ENCODE measurements at places on chromosomes 3 and 15. TPM values are rescaled to one million over a fixed set of nuclear protein-coding genes. Genes with fewer than 3 reads are reported as not detected.

- no peak for DNase-seq
Measured at GRCh38 chr3:59772416-59773408, 722.9 kb upstream of the CFAP20DC start.

- no peak for DNase-seq
Measured at GRCh38 chr3:98962951-98963350, 61.5 kb upstream of the DCBLD2 start.

GRCh38 chr3:165181556-165181955 lies 14.6 kb downstream of the SLITRK3 start:
- DNase-seq, result no peak

DNA sequence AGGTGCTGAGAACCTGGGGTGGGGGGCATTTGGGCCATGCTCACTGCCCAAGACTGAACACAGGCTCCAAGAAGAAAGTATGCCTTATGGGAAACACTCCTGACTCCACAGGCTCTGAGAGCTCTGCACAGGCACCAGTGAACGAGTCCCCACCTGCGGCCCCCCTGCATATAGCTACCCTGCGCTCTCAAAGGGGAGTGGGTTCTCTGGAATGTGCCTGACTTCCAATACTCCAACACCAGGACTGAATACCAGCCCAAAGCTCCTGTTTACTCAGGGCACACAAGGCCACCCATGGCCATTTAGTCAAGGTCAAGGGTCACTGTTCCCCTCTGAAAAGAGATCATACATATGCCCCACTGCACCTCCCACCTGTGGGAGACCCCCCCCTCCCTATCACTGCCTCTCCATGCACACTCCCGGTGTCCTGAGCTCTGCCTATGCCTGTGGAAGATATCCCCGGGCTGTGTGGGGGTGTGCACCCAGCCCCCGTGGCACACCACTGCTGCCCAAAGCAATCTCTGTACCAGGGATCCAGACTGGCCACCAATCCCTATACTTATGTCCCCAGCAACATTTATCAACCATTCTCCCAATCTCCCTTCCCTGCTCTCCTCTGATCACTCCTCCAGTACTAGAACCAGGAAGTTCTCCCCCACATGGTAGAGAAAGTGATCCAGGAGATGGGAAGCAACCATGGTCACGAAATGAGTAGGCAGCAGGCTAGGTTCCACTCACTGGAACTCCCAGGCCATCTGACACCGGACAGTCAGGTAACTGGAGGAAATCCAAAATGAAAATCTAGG lies 1.5 kb upstream of the PLXNB1 start:
- DNase-seq, result peak; percentile 3

GRCh38 chr3:16468336-16469098 lies 45.0 kb downstream of the RFTN1 start:
- DNase-seq, result no peak

DNA sequence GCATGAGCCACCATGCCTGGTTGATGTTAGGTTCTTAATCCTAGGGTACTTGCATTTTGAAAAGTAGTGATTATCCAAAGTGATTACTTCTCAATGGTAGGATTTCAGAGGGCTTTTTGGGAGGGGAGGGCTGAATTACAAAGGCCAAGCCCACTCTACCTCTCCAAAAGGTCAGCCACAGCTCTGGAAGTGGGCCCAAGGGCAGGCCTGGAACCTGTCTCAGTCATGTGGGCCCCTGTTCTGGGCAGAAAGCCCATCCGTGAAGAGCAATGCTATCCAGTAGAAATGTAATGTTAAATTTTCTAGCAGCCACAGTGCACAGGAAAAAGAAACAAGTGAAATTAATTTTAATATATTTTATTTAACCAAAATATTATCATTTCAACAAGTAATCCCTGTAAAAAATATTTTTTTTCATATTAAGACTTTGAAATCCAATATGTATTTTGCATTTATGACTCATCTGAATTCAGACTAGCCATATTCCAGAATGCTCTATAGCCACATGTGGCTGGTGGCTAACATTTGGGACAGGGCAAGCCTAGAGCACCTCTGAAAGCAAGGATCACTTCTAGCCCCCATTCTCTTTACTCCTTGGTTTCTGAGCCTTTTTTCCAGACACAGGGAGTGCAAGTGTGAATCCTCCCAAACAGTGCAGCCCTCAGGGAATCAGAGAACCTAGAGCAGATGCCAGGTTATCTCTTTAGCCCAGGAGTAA lies 16.8 kb downstream of the RFT1 start:
- no peak for DNase-seq

DNA sequence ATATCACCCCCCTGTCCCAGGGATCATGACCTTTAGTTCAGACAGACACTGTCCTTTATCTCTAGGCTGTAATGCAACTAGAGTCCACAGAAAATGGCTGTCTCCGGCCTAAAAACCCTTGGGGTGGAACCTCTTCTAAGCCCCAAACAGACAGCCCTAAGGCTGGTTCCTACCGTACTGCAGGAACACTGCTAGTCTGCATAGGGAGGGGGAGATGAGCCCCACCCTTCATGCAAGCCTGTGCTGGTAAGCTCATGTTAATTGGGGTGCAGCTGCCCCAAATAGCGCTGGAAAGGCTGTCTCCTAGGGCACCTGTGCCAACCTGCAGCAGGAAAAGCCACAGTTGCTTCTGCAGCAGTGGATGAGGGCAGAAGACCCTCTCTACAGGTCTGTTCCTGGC lies 252.1 kb upstream of the MDFIC2 start:
- no peak for DNase-seq

SCN11A gene
- total RNA-seq, result 0.28 TPM

GRCh38 chr3:183548262-183548769 lies 7.2 kb downstream of the KLHL6 start:
- DNase-seq, result no peak

DNA sequence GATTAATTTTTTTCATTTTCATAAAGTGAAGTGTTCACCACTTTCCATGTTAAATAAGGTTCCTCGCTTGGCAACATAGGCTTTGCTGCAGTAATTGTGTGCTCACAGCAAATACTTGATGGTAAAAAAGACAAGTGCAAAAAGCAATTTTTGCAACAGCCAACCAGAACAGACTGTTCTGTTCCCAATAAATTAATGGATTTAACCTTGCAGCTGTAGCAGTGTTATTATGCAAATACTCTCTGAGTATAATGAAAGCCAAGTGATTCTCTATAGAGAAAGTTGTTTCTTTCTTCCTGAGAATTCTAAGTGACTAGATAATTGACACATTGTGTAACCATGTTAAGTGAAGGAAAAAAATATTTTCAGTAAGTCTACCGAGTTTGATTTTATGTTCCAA lies 183.7 kb upstream of the NAALADL2 start:
- no peak for DNase-seq

DNA sequence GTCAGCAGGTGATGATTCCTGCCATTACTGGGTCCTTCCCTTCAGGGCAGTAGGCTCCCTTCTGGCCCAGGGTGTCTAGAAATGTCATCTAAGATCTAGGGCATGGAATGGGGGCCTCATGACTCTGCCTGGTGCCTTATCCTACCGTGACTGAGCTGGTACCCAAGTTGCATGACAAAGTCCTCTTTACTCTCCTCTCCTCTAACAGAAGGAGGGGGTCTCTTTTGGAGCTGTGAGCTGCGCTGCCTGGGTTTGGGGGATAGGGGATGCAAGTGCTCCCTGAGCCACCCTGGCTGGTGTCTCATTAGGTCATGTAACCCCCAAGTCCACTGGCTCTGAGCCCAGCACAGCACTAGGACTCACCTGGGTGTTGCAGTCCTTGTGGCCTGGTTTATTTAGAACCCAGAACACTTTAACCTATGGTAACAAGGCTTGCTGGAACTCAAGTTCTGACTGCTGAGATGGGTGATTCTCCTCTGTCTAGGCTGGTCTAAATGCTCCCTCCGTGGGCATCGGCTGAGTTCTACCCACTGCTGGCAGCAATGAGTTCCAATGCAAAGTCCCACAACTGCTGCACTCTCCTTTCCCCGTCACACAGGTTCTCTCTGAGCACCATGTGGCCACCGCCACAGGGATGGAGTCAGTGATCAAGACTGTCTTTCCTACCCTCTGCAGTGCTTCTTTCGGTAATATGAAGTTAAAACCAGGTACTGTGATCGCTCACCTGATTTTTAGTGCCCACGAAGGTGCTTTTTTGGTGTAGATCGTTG lies 34.0 kb downstream of the XXYLT1 start:
- DNase-seq, result peak; percentile 20

CHST14 gene
- 15.8 TPM for total RNA-seq

- DNase-seq, result no peak
Measured at GRCh38 chr3:72847282-72847681, 963 bp downstream of the SHQ1 start.

GRCh38 chr3:136630915-136631314 lies 121.3 kb downstream of the STAG1 start:
- DNase-seq, result no peak

DNA sequence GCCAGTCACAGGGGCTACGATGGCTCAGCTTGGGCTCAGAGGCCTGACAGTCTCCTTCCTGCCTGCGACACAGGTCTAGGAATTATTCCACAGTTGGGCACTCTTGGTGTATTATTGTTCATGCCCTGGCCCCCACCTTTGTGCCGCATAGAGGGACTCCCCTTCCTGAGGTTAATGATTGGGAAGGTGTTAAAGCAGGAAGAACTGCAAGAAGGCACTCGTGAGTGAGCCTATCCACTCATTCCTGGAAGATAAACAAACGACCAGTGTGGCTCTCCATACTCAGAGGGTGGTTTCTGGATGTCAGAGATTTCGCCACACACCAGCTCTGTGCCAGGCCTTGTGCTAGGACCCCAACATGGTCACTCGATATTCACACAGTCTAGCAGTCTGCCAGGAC lies 12.3 kb downstream of the LIPC start:
- no peak for DNase-seq

GRCh38 chr3:70360979-70361760 lies 48.7 kb upstream of the MDFIC2 start:
- no peak for DNase-seq

GRCh38 chr15:85112997-85113396 lies 131.3 kb downstream of the PDE8A start:
- DNase-seq, result no peak

DNA sequence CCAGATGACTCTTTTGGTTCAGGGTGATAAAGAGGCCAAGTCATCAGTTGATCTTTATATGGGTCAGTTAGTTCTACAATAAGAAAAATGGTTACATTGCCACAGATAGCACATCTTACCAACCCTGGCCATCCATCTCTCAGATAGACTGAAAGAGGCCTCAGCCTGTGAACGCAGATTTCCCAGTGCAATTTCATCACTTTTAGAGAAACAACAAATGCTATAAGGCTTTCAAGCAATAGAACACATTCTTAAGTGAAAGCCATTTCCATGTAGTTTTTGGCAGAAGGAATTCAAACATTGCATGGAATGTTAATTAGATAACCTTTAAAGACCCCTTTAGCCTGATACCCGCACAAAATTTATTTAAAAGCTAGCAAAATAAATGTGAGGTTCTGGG lies 200.6 kb upstream of the ZBTB20 start:
- DNase-seq, result no peak
